ENCODE measurements at places on chromosomes 16 and 17.
A peak's percentile ranks its signal among the peaks of the same experiment; 100 is the strongest.

DNA sequence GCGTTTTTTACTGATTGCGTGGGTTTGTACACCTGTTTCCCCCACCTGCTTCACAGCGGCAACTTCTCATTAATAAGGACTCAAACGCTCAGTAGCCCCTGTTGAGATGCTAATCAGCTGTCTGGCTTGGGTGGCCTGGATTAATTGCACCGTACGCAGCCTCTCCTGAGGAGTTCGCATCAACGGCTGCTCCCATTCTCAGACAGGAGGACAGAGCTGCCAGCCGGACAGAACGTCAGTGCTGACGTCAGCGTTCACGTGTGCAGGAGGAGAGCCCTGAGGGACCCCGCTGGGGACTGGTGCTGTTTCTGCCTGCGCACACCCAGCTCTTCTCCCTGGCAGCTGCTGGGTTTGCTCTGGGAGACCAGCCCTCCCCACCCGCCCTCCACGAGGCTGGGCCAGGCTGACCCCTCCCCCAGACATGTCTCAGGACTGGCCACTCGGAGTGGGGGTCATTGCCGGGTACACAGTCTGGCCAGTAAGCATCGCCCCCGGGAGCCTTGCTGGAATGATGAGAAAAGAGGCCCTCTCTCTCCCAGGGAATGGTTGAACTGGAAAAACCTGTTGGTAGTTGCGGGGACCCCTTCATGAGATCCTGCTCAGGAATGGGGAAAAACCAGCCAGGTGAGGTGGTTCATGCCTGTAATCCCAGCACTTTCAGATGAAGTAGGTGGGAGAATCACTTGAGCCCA lies 5.7 kb upstream of the BANP start:
- DNase-seq = peak; percentile 50

DNA sequence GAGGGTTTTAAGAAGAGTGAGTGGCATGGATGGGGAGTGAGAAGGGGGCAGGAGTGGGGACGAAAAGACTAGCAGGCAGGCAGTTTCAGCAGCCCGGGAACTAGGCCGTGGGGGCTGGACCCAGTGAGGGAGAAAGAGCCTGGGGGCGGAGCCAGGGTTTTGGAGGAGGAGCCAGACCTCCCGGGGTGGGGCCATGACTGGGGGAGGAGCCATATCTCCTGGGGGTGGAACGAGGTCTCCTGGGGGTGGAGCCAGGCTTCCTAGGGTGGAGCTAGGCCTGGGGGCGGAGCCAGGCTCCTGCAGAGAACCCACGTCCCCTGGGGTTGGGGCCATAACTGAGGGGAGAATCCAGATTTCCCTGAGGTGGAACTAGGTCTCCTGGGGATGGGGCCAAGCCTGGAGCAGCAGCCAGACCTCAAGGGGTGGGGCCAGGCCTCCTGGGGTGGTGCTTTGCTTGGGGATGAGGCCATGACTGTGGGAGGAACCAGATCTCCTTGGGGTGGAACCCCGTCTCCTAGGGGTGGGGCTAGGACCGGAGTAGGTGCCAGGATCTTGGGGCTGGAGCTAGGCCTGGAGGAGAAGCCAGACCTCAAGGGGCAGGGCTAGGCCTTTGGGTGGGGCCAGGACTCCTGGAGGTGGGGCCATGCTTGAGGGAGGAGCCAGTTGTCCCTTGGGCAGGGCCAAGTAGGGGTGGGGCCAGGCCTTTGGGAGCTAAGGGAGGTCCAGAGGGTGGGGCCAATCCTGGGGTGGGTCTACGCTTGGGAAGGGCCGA lies 41.7 kb upstream of the JPH3 start:
- no peak for DNase-seq

DNA sequence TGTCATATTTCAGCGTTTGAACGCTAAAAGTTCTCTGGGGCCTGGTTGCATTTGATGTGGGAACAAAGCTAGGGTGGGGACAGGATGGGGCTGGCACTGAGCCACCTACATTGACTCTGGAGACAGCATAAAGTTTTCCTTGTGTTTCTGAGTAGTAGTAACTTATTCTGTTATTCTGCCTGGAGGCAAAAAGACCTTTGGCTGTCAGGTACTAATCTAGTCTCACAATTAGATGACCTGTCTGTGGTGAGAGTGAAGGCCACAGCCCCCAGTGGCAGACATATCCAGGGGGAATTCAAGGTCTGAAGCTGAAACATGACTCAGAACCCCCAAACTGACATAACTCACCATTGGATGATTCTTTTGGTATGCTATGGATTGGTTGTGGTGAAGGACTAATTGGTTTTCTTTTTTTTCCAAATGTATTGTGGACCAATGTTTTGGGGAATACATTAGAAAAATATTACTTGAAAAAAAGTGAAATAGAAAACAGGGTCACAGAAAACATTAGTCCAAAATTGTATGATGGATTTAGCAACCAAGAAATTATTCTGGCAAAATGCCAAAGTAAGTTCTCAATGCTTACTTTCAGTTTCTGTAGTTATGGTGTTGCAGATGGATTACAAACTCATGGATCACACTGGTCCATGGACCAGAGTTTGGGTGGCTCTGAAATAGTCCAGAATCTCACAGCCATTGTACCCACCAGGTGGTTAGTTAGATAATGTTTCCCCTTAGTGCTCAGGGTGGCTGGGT lies 10.5 kb upstream of the SALL1 start:
- DNase-seq = no peak

GRCh38 chr16:56259425-56259779 lies 68.1 kb downstream of the GNAO1 start:
- no peak for DNase-seq

- no peak for DNase-seq
Measured at GRCh38 chr16:3458852-3459361, 15.4 kb downstream of the NAA60 start.

DNA sequence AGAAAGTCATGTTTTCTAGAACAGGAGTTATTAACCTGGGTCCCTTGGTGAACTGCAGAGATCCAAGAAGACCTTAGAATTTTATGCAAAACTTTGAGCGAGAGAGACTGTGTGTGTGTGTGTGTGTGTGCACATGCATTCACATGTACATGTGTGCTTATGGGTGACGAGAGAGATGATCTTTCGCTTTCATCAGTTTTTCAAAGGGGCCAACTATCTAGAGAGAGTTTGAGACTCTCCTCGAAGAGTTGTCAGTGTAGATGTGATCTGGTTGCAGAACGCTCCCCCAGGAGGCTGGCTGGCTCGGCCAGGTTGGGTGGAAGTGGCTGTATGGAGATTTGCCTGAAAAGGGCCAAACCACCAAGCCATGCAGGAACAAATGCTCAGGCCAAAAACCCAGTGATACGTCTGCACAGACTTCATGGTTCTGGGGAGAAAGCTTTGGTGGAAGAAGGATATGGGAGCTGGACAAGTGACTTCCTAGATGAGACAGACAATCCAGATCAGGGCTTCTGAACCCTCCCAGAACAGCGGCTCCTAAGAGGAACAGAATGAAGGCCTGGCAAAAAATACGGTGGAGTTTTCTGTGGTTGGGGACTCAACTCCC lies 6.1 kb downstream of the PIK3R5 start:
- DNase-seq = no peak

DNA sequence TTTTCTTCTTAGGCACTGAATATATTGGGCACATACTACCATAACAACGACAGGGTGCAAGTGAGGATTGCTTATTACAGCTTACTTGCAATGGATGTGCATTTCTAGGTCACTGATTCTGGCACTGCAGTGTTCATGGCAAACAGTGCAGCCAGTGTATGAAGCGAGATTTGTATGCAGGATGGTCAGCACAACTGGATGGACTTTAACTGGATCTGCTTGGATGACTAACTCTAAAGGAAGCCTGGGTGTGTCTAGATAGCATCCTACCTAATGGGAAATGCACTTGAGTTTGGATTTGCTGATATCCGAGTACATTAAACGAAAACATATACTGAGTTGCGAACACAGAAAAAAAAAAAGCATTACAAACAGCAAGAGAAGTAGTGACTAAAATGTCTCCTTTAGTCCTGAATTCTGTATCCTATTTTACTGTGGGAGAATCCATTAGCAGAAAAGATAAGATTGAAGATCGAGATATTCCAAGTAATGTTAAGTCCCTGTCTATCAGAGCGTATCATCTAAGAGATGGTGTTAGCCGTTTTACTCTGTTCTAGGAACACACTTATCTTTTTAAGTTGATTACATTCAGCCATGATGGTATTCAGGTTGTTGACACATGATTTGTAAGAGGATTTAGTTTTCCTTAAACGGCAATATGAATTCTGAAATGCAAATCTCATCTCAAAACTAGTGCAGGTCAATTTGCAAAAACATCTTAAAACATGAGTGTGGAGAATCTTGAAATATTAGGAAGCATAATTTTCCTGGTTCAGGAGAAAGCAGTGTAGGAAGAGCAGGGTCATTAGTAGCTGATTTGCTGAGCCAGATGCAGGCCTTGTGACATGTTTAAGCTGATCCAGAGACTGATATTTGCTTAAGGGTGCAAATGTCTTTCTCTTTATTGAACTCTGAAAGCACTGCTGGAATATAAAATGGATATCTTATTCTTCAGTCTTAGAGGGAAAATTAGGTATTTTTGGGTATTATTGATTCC lies 142.6 kb upstream of the CPHXL start:
- no peak for DNase-seq

- DNase-seq = no peak
Measured at GRCh38 chr17:14923981-14924380, 341.1 kb downstream of the PMP22 start.

GRCh38 chr17:60231234-60231633 lies 81.5 kb downstream of the CA4 start:
- DNase-seq = no peak

GRCh38 chr16:28555561-28555960 lies 1.8 kb downstream of the SGF29 start:
- DNase-seq = no peak

DNA sequence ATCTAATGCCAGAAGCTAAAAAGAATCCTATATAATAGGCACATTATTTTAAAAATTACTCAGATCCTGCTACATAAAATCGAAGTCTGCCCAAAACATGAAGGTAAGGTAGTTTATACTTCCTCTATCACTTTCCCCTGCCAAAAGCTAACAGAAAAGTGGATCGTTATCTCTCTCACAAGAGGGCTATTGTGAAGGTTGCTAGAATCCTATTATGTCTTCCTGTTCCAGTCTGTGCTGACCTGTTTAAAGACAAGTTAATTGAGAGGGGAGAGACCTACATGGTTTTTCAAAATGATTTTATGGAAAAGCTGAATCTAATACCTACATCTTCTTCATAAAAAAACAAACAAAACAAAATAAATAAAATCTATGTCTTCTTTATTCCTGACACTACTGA lies 1410.9 kb upstream of the CDH8 start:
- DNase-seq = no peak

DNA sequence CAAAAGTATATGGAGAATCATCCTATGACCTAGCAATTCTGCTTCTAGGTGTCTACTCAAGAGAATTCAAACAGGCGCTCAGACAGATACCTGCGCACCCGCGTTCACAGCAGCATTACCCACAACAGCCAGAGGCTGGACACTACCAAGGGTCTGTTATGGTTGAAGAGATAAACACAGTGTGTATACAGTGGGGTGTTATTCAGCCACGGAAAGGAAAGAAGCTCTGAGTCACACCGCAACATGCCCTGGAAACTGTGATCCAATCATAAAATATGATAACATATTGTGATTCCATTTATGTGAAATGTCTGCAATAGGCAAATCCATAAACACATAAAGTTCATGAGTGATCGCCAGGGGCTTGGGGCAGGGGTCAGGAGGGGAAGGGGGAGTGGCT lies 18.0 kb upstream of the JPH3 start:
- no peak for DNase-seq

GRCh38 chr17:46991617-46992016 lies 12.6 kb upstream of the RPRML start:
- no peak for DNase-seq

- DNase-seq = no peak
Measured at GRCh38 chr17:75102385-75102821, 7.4 kb upstream of the ARMC7 start.

- no peak for DNase-seq
Measured at GRCh38 chr16:1283296-1283695, 26.1 kb upstream of the UBE2I start.

- no peak for DNase-seq
Measured at GRCh38 chr17:37744961-37745800, at the start of gene HNF1B. HNF1B (minus strand) TSS chr17:37745059; CDS start chr17:37744884, 175 bp downstream.
